ENCODE measurements at places on chromosomes 2 and 18. TPM values are rescaled to one million over a fixed set of nuclear protein-coding genes. Genes with fewer than 3 reads are reported as not detected.
A peak's percentile ranks its signal among the peaks of the same experiment; 100 is the strongest.

GRCh38 chr2:85799215-85799956, 45.6 kb downstream of the ATOH8 start:
- H3K27ac ChIP-seq: peak overlapping the region; percentile 51
- no peaks in the 10 kb centered on the region for H3K36me3 ChIP-seq
- no peak overlapping the region for H3K4me3 ChIP-seq
- peaks cover 53% of the 10 kb centered on the region for H3K4me1 ChIP-seq

DNA sequence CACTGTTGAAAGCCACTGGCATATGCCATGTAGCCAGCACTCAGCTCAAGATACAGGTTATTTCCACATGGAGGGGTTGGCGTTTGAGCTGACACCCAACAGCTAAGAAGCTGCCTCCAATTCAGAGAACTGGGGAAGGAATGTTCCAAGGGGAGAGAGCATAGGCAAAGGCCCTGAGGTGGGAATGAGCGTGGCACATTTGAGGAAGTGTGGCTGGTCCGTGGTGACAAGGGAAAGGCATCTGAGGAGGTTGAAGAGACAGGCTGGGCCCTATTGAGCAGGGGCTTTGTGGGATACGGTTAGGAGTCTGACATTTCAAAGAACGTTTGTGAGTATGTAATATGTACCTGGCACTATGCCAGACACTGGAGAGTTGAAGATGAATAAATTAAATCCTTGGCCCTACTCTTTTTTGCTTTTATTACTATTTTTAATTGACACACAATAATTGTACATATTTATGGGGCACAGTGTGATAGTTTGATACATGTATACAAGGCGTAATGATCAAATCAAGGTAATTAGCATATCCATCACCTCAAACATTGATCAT, 27.6 kb upstream of the TMBIM1 start:
- H3K27ac ChIP-seq: no peak overlapping the region
- no peak overlapping the region for H3K4me3 ChIP-seq
- no peak for DNase-seq
- no peaks in the 10 kb centered on the region for H3K36me3 ChIP-seq
- no peaks in the 10 kb centered on the region for H3K27me3 ChIP-seq
- peaks cover 28% of the 10 kb centered on the region for H3K4me1 ChIP-seq

DNA sequence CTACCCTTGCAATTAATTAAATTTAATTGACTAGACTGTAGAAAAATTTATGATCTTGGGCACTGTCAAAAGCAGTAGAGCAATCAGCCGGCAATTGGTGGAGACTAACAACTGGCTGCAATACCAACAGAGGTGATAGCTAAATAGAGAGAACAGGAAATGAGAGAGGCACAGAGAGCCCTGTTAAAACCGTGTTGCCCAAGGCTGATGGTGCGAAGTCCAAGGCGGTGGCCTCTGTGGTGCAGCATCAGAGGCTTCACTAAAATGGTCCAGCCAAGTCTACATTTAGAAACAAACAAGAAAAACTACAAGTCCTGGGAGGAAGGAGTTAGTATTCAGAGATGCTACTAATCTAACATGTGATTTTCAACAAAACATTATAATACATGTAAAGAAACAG, 115.6 kb downstream of the NETO1 start:
- no peaks in the 10 kb centered on the region for H3K4me1 ChIP-seq
- H3K36me3 ChIP-seq: no peaks in the 10 kb centered on the region
- DNase-seq: no peak
- no peak overlapping the region for H3K4me3 ChIP-seq
- no peak overlapping the region for H3K27ac ChIP-seq

GRCh38 chr2:26535663-26536275, 57.8 kb upstream of the OTOF start:
- no peak overlapping the region for H3K4me3 ChIP-seq
- DNase-seq: no peak
- peaks cover 9% of the 10 kb centered on the region for H3K4me1 ChIP-seq

DNA sequence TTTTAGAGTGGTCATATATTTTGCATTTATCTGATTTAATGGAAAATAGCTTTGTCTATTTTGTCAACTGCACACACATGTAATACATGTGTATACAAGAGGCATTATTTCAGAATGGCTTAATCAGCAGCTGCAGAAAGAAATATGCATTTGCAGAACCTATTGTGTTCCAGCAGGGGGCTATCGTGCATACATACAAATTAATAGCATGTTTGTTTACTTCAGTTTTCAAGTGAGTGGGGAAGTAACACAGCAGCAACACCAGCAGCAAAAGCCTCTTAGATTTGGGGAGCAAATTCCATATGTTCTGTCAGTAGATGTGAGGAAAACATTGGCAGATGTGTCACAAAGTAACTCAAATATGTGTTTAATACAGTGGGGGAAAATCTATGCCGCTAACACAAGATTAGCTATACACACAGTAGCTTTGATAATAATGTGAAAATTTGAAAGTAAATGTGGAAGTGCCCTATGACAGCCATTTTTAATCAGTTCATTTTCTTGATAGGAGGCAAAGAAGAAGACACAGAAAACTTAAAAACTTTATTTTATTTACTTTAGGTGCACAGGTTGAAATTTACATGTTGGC, 218.1 kb downstream of the WDR7 start:
- H3K36me3 ChIP-seq: no peaks in the 10 kb centered on the region
- no peak for DNase-seq
- no peak overlapping the region for H3K27ac ChIP-seq
- no peak overlapping the region for H3K4me3 ChIP-seq

DNA sequence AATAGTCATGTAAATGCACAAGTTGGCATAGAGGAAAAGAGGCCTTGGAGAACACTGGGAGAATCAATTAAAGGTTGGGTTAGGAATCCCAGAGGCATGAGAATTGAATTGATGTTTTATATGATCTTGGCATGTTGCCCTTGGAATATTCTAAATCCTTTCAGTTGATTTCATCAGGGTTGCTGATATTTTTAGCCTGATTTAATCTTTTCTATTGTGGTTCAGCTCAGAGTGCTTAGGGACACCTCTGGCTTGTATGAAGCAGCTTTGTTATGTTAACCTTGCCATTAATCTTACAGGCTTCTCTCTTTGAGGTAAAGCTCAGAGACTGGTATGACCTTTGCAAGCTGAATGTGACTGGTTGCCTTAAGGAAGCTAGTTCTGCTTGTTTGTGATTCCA, 64.4 kb upstream of the LYPD6B start:
- peaks cover 12% of the 10 kb centered on the region for H3K27me3 ChIP-seq
- no peak overlapping the region for H3K4me3 ChIP-seq
- H3K36me3 ChIP-seq: no peaks in the 10 kb centered on the region
- H3K27ac ChIP-seq: no peak overlapping the region
- no peak for DNase-seq

- H3K4me1 ChIP-seq: no peaks in the 10 kb centered on the region
- peaks cover 93% of the 10 kb centered on the region for H3K27me3 ChIP-seq
- H3K27ac ChIP-seq: no peak overlapping the region
- no peaks in the 10 kb centered on the region for H3K36me3 ChIP-seq
- H3K4me3 ChIP-seq: no peak overlapping the region
- DNase-seq: no peak
These were observed 740 bp downstream of the SPATA3 start for GRCh38 chr2:230996661-230997060.

GRCh38 chr2:222982010-222982908, 69.7 kb upstream of the KCNE4 start:
- H3K27me3 ChIP-seq: no peaks in the 10 kb centered on the region
- no peak overlapping the region for H3K27ac ChIP-seq
- DNase-seq: peak; percentile 25
- H3K36me3 ChIP-seq: no peaks in the 10 kb centered on the region
- H3K4me3 ChIP-seq: no peak overlapping the region
- H3K4me1 ChIP-seq: peaks cover 4% of the 10 kb centered on the region

DNA sequence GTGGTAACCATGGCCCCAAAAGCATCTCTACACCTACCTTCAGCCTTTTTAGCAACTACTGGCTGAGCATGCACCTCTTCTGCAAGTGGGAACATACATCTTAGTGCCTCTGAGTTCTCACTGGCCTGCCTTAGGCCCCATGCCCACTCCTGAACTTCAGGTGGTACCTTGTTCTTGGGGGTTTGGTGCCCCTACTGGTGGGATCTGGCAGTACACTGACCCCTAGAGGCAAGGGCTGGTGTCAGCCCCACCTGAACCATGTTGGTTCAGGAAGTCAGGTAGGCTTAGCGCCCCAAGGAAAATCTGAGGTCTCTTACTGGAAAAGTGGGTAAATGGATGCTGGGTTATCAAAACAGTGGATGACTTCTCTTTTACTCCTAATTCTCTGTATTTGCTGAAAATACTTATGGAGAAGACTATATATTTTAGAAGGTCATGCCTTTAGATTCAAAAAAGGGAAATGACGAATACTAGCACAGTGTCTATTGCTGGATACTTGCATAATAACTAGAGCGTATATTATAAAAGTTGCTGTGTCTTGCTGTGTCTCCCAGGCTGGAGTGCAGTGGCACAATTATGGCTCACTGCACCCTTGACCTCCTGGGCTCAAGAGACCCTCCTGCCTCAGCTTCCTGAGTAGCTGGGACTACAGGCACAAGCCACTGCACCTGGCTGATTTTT, 84.6 kb downstream of the RAB31 start:
- no peak overlapping the region for H3K4me3 ChIP-seq
- H3K27me3 ChIP-seq: no peaks in the 10 kb centered on the region
- no peaks in the 10 kb centered on the region for H3K36me3 ChIP-seq
- peaks cover under 1% of the 10 kb centered on the region for H3K4me1 ChIP-seq
- H3K27ac ChIP-seq: no peak overlapping the region

DNA sequence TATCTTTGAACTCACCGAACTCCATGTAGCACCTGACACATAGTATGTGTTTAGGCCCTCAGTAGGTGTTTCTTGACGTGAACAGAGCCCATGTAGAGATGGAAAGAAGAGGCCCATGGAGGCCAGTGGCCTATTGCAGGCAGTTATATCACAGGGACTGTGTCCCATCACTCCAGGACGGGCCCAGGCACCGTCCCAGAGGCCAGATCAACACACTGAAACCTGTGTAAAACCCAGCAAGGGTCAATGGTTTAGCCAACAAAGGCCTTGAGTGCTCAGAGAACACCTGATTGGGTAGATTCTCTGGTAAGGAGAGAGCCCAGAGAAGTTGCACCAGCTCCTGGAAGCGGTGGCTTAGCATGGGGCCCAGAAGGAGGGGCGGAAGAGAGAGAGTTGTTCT, 82.8 kb downstream of the INHBB start:
- no peaks in the 10 kb centered on the region for H3K36me3 ChIP-seq
- H3K4me3 ChIP-seq: no peak overlapping the region
- H3K27me3 ChIP-seq: peaks cover 66% of the 10 kb centered on the region
- H3K27ac ChIP-seq: no peak overlapping the region
- DNase-seq: no peak

- no peak overlapping the region for H3K4me3 ChIP-seq
- H3K27me3 ChIP-seq: no peaks in the 10 kb centered on the region
- no peak overlapping the region for H3K27ac ChIP-seq
These were observed 218.9 kb upstream of the NCKAP5 start for GRCh38 chr2:133787207-133787606.

DNA sequence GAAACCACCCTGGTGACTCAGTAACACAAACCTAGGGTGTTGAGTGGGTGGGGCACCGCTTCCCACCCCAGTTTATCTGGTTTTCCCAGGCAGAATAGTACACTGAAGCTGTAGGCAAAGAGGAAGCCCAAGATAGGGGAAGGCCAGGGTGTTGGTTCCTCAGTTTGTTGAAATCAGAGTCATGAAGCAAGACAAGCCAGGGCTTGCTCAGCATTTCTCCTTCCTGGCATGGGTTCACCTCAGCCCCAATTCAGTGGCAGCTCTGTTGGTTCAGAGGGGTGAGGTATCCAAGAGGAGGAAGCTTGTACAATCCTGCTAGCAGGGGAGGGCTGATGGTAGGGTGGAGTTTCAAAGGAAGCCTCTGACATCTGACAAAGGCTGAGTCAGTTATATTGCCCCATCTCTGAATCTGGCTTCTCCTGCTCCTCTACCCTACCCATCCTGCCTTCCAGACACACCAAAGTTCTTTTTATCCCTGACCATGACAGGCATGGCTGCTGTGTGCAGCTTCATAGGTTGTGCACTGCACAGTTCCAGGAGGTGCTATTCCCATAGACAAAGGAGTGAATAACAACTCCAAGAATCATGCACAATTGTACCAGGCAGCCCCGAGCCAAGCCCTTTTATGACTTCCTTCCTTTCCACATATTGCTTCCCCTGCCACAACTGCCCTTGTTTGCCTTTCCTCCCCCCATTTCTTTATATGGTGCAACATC, 24.9 kb upstream of the RAB10 start:
- peaks cover 14% of the 10 kb centered on the region for H3K4me1 ChIP-seq
- H3K27me3 ChIP-seq: peaks cover 4% of the 10 kb centered on the region
- peak; percentile 44 for DNase-seq
- H3K27ac ChIP-seq: no peak overlapping the region
- H3K36me3 ChIP-seq: no peaks in the 10 kb centered on the region

DNA sequence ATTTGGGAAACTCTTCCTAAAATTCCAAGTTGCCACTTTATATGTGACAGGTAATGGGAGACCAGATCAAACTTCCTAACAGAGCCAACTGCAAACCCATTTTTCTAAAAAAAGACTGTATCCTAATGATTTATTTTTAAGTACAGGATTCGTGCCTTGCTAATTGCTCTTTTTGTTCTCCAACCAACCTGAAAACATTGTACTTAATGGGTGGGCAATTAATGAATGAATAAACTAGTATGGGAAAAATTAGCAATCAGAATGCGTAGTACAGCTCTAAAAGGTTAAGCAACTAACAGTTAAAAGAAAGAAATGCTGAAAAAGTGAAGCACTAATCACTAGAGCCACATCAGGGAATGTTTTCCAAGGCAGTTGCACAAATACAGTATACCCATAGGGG, 217.2 kb upstream of the KCNJ3 start:
- no peak overlapping the region for H3K27ac ChIP-seq
- no peaks in the 10 kb centered on the region for H3K27me3 ChIP-seq
- peaks cover 11% of the 10 kb centered on the region for H3K4me1 ChIP-seq
- no peak for DNase-seq

GRCh38 chr18:24443870-24444269, 16.6 kb upstream of the HRH4 start:
- peaks cover 91% of the 10 kb centered on the region for H3K36me3 ChIP-seq
- H3K27ac ChIP-seq: no peak overlapping the region
- no peaks in the 10 kb centered on the region for H3K27me3 ChIP-seq
- H3K4me1 ChIP-seq: peaks cover 8% of the 10 kb centered on the region
- H3K4me3 ChIP-seq: no peak overlapping the region
- DNase-seq: no peak

DNA sequence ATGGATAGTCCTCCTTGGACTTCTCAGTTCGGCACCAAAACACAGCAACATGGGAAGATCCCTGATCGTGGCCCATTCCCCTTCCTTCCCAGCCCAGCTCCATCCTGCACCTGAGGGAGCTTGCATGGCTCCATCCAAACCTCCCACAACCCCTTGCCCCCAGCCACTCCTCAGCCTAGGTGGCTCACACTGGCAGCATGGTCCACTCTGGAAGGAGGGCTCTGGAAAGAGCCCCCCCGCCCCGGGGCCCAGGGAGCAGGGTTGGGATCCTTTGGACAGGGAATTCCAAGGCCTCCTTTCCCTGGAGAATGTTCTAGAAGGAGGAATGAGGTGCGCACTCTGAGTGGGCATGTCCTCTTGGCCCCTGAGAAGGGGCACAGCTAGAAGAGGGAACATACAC, 62.8 kb upstream of the ID2 start:
- no peak overlapping the region for H3K27ac ChIP-seq
- no peaks in the 10 kb centered on the region for H3K36me3 ChIP-seq
- peaks cover 19% of the 10 kb centered on the region for H3K4me1 ChIP-seq
- H3K27me3 ChIP-seq: no peaks in the 10 kb centered on the region
- no peak overlapping the region for H3K4me3 ChIP-seq

Gene TSPYL6
- 0.08 TPM for total RNA-seq

Gene SERPINB4
- total RNA-seq: not detected

Gene TIMM21
- total RNA-seq: 172 TPM
